Nephron progenitor cell (in vitro differentiated cells): ENCODE measurements at places on chromosomes 16 and 17.

DNA sequence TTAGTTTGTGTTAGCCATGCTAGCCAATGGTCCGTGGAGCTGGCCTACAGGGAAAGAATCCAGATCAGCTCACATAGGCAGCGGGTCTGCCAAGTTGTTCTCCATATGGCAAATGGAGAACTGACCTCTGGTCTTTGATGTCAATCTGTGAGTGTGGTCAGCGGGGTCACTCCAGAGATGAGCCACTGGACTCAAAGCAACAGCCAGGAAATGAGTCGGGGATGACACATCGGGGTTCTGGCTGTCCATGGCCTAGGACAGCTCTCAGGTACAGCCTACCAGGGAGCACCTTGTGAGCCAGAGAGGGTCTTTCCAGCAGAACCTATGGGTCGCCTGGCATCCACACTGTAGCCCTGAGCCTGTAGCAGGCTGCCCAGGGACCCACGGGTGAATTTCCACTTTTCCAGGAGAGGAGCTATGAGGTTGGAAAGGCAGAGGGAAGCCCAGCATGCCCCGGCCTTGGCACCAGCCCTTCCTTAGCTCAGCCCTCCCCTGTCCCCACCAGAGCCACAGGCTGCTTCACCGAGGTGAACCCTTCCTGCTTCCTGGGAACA lies 203.0 kb upstream of the TNRC6C start:
- no peak for DNase-seq

DNA sequence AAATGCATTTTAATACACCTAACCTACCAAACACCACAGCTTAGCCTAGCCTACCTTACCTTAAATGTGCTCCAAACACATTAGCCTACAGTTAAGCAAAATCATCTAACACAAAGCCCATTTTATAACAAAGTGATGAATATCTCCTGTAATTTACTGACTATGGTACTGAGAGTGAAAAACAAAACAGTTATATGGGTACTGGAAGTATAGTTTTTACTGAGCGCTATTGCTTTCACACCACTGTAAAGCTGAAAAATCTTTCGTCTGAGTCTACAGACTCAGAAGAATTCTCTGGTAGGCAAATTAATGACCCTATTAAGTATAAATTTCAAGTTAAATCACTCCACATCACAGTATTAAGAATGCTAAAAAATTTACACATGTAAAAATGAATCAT lies 3.5 kb downstream of the GRB2 start:
- DNase-seq, result no peak

GRCh38 chr17:7183433-7184090 lies 4.4 kb upstream of the ASGR1 start:
- no peak for DNase-seq

- DNase-seq, result no peak
Measured at GRCh38 chr16:17647879-17648872, 177.4 kb upstream of the XYLT1 start.

GRCh38 chr17:57956291-57957119 lies 1.3 kb upstream of the CUEDC1 start:
- no peak for DNase-seq

DNA sequence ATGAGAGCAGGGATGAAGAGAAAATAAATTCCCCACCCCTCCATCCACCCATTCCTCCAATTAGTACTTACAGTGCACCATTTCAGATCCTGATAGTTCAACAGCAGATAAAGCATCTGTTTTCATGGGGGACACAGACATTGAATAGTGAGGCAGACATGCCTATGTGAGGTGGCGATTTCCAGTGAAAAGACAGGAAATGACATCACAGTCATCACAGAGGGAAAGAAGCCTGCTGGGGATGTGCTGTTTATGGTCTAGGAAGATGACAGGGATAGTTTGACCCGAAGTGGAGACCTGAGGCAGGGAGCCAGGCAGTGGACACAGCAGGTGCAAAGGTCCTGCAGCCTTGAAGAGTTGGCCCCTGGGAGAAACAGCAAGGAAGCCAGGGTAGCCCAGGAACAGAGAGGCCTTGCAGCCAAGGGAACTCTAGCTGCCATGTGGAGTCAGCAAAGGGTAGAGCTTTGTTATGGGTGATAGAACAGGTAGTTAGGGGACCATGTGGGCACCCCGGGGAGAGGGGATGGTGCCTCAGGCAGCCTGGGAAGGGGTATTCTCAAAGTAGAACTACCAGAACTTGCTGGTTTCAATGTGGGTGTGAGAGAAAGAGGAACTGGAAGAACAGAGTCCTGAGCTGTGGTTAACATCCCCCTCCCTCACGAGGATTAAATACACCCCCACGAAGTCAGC lies 256.6 kb downstream of the CPPED1 start:
- no peak for DNase-seq

- DNase-seq, result no peak
Measured at GRCh38 chr17:48905987-48906515, 2.2 kb upstream of the UBE2Z start.

GRCh38 chr17:13940858-13941665 lies 128.2 kb upstream of the COX10 start:
- no peak for DNase-seq

DNA sequence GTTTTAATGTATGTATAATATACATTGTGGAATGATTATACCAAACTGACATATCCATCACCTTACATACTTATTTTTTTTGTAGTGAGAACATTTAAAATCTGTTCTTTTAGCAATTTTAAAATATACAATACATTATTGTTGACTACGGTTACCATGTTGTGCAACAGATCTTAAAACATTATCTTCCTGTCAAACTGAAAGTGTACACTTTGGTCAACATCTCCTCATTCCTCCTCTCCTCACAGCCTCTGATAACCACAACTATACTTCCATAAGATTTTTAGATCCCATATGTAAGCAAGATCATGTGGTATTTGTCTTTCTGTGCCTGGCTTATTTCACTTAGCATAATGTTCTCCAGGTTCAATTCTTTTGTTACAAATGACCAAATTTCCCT lies 7.5 kb upstream of the DNAJA2 start:
- no peak for DNase-seq

- DNase-seq, result no peak
Measured at GRCh38 chr17:40447148-40447644, 3.9 kb downstream of the IGFBP4 start.

DNA sequence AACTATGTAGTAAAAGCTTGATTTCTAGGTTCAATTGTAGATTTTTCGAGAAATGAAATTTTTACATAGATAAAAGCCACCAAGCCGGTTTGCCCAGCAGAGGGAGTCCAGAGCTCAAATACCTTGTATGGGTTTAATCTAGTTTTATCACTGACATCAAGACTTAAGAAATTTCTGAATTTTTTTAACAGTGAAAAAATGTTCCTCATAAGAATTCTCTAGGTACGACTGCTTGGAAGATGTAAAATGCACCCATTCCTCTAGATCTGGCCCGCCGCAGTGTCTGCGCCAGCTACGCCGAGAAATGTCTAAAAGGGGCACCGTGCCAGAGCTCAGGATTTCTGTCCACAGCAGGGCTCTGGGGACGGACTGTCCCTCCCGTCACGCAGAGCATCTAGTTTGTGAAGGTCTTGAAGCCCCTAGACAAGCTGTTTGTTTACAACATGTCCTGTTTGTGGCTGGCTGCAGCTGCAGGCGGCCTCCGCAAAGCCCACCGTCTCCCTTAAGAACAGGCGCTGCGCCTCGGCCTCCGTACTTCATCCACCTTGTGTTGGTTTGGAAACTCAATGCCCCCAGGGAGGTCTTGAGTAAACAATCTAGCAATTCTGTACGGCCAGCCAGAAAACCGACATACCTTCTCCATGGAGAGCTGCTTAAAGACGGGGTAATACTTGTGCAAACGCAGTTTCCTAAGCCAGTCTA lies 24.8 kb downstream of the MAP1LC3B start:
- DNase-seq, result no peak

- no peak for DNase-seq
Measured at GRCh38 chr17:79878329-79878947, 39.2 kb upstream of the CBX4 start.

- no peak for DNase-seq
Measured at GRCh38 chr16:51093726-51094280, 57.3 kb downstream of the SALL1 start.

- no peak for DNase-seq
Measured at GRCh38 chr17:17900615-17901520, 64.1 kb upstream of the SREBF1 start.

DNA sequence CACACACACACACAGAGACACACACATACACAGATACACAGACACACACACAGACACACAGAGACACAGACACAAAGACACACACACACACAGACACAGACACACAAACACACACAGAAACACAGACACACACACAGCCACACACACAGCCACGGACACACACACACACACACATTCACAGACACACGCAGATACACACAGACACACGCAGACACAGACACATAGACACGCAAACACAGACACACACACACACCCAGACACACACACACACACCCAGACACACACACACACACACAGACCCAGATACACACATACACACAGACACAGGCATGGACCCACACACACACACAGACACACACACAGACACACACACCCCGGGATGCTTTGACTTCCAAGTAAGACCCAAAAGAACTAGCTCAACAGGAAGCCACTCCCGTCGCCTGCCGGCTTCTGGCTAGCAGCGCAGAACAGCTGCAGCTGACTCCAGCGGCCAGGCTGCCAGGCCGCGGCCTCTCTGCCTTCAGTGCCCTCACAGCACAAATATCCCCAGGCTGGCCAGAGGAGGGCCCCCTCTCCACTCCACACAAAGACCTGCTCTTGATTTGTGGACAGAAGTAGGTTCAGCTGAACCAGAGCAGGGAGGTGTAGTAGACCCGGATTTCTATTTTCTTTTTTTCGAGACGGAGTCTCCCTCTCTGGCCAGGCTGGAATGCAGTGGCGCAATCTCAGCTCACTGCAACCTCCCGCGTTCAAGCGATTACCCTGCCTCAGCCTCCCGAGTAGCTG lies 6.0 kb upstream of the CHRNE start:
- DNase-seq, result peak; percentile 81

DNA sequence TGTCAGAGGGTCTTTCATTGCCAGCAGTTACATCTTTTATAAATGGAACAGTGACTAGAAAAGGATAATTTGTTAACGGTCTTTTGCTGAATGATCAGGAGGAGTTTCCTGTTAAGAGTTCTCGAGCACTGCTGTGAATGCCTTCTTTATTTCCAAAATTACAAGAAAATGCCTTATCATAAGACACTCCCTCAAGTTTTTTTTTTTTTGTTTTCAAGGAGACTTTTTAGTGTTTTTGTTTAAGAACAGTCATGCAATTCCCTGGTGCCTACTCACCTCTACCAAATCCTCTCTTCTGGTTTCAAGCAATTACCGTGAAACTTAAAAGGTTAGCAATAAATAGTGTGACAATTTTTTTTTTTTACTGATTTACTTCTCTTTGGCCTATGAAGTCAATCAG lies 19.0 kb upstream of the VWA3A start:
- no peak for DNase-seq

DNA sequence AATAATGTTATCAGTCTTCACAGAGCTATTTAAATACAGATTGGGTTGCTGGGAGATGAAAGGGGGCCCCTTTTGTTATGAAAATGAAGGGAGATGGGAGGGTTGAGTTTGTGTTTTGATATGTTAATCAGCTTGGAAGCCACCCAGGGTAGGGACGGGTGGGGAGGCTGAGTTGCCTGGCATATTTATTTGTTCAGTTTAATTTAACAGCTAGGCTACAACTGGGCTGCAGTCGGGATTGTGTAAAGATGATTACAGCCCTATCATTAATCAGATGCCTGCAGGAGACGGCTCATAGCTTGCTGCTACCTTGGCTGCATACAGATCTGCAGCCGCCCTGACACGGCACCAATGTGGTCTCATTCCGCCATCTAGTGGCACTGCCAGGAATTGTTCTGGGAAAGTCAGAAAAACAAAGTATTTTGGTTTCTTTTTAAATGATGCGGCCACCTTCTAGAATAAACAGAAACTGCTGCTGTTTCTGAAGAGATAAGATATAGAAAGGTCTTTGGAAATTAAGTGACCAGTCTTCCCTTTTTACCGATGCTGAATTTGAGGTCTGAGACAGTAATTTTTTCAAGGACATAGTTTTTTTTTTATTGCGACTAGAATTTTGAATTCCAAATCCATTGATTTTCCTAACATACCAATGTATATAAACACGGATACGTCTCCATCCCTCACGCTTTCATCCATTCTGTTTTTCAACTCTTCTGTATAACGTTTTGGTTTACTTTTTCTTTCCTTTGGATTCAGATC lies 458.0 kb upstream of the ASIC2 start:
- peak; percentile 81 for DNase-seq

GRCh38 chr17:35548978-35549377 lies 11.5 kb upstream of the SLFN12L start:
- no peak for DNase-seq

DNA sequence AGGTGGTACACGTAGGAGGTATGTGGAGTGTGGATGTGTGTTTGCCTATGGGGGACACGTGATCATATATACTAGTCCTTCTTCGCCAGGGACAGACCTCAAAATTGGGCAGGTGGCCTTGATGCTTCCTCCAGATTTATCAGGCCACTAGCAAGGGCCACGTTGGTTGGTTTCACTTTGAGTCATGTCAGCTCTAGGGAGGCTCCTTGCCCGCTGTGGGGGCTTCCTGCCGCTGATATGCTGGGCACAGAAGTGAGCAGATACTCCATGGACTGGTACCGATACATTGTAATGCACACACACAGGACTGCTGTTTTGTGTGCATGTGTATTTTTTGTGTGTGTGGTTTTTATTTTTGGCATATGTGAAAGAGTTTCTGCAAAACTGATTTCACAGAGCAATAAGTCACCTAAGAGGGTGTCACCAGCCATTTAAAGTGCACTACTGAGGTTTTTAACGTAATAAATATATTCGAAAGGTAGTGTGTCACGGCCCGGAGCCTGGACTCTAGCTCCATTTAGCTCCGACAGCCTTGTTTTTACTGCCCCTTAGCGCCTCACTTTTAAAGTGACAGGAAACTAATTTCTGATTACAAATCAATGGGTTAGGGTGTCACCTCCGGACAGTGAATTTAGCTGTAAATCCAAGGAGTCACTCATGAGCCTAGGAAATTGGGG lies 605.5 kb upstream of the SALL1 start:
- no peak for DNase-seq

DNA sequence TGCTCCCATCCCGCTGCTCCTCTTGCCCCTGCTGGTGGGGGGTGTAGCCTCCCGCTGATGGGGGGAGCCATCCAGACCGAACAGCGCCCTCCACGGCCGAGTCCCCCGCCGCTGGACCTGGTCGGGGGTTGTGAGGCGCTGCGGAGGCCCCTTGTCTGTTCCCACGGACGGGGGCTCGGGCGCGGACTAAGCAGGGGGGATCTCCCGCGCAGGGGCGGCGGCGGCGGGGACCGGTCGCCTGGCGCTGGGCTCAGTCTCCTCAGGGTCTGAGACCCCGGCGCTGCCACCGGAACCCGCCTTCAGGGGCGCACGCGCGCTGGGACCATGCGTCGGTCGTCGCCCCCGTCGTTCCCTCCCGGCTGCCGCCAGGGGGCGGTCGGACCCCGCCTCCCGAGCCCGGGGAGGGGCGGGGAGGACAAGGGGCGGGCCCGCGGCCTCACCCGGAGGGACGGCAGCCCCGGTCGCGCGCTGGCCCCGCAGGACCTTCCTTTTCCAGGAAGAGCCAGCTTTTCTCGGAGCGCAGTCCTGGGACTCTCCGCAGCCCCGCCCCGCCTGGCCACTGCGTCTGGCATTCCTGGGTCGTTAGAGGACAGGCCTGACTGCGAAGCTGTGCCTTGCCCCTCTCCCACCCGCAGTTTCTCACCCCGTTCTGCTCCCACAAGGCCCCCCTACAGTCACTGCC lies 6.3 kb upstream of the IL32 start:
- peak; percentile 95 for DNase-seq

GRCh38 chr17:66476014-66476413 lies 173.6 kb downstream of the PRKCA start:
- DNase-seq, result no peak

GRCh38 chr16:66902648-66903543 lies 15.8 kb downstream of the CDH16 start:
- no peak for DNase-seq
